ENCODE measurements at places on chromosomes 2 and 18.

DNA sequence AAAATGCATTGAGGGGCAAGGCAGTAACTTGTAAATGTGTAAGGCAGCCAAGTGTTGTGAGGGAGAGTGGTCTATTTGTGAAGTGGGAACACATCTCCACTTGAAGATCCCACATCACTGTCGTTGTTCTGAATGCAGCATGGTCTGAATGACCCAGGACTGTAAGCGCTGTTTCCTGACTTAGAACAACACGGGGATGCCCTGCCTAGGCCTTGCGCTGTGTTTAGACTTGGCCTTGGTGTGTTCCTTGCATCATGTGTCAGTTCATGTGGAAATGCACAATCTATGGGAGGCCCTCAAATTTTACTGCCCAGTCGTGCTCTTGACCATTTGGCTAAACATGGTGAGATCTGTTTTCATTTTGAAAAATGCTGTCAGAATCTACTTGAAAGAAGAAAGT lies 205.1 kb downstream of the SOX11 start:
- ATAC-seq = no peak

DNA sequence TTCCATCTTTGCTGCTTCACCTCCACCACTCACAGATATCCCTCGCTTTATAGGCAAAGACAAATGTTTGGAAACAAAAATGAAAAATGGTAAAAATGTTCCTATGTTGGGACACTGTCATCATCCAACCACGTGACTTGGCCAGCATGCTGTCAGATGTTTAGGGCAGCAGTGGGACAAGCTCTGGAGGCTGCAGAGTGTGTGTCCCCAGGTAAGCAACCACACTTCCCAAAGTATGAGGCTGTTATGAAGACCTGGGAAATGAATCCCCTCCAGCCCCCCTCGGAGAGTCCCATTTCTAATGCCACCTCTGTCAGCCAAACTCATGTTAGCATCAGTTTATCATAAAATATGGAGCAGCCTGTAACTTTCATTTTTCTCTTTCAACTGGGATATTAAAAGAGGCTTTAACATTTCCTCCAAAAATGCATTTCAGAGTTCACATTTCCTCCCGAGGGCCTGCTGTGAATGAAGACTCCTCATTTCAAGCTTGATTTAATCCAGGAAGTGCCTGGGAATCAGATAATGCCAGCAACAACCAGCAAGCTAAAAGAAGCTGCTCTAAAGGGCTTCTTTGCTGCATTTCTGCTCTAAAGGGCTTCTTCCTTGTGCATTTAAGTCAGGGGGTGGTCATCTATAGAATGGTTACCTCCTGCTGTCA lies 66.2 kb downstream of the APOB start:
- ATAC-seq = no peak

DNA sequence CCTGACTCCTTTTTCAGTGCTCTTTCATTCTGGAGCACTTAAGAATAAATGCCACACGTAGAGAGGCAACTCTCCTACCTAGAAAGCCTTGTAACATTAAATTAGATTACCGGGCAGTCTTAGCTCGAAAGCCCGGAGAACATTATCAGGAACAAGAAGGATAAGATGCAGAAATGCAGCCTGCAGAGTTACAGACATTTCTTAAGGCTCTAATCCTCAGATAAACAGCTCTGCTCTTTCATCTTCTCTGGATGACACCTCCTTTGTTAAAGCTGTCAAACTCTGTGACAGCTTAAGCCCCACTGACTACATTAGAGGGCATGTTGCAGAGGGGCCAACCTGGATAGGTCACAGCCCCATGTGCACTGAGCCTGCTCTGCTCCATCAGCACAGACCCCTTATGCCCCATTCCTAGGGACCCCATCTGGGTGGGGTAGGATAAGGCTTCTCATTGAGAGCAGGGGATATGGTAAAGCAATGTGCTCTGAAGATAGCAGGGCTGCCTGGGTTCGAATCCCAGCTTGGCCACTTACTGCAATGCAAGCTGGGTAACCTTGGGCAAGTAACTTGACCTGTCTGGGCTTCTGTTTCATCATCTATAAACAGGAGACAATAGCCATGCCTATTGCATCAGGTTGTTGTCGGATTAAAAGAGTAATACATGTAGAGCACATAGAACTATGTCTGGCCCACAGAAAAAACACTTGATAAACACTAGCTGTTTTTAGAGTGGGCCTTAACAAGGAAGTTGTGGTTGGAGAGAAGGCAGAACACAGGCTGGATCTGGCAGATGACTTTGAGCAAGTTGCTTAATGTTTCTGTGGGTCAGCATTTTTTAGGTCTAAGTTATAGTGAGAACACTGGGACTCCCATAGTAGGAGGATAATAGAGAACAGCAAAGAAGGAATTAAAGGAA lies 111.4 kb downstream of the THNSL2 start:
- ATAC-seq = no peak

GRCh38 chr18:40902436-40902835 lies 1052.6 kb upstream of the PIK3C3 start:
- no peak for ATAC-seq

- ATAC-seq = no peak
Measured at GRCh38 chr18:8525692-8526091, 83.5 kb upstream of the RAB12 start.

- ATAC-seq = no peak
Measured at GRCh38 chr2:105725388-105725787, 19.3 kb upstream of the NCK2 start.
